ENCODE measurements at places on chromosomes 4 and X. TPM values are rescaled to one million over a fixed set of nuclear protein-coding genes. Genes with fewer than 3 reads are reported as not detected.

DNA sequence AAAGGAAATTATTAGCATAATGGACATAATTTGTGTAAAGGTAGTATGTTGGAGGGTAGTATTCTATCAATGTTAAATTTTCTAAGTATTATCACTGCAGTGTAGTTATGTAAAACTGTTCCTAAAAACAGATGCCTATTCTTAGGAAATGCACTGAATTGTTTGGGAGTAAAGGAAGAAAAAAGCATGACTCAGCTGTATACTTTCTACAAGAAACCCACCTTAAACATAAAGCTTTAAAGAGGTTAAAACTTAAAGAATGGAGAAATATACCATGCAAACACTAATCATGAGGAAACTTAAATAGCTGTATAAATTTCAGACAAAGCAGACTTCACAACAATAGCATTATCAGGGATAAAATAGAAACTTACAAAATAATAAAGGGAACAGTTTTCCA, 292.9 kb downstream of the ANTXR2 start:
- no peak for DNase-seq

DNA sequence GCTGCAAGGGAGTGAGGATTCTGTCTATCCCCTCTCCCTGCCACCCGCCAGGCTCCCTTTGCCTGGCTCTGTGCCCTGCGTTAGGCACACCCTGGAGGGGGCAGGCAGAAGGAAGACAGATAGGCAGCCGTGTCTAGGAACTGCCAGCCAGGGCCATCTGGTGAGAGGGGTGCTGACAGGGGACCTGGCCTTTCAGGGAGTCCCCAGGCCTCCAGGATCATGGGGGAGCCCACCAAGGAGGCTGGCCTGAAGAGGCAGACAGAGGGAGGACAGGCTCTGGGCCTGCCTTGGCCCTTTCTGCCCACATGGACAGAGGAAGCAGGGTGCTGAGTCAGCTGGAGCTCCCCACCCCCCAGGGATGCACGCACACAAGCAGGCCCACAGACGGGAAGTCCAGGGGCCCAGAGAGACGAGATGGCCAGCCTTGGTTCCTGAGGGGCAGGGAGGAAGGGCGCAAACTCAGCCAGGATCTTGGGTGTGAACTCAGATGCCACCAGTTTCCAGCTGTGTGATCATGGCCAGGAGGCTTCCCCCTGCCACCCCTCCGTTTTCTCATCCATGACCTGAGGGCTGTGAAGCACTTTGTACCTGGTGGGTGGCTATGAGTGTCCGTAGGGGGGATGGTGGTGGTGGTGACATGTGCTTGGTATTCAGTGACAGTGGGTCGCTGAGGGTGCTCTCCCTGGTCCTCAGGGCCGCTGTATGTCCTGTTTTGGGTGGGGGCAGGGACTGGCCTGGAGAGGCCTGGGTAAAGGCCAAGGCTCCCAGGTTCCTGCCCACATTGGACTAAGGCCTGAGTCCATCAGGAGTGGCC, 1.8 kb downstream of the SH3BP2 start:
- DNase-seq, result no peak

DNA sequence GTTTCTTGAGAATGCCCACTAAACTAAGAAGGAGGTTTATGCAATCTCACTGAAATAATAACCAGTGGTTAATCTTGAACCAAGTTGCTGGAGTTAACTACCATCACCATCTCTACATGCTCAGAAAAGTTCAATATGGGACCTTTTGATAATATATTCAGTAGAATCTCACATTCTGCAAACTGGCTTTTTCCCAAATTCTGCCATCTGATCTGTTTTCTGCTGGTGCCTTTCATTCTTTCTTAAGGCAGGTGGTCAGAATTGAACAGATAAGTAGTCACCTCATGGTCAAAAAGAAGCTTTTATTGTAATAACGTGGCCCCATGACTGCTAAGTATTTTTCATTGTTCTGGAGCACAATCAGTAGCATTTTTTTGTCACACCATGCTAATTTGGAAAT, 229.0 kb upstream of the GK2 start:
- no peak for DNase-seq

- DNase-seq, result no peak
Measured at GRCh38 chr4:41882625-41883347, 52.4 kb upstream of the TMEM33 start.

DNA sequence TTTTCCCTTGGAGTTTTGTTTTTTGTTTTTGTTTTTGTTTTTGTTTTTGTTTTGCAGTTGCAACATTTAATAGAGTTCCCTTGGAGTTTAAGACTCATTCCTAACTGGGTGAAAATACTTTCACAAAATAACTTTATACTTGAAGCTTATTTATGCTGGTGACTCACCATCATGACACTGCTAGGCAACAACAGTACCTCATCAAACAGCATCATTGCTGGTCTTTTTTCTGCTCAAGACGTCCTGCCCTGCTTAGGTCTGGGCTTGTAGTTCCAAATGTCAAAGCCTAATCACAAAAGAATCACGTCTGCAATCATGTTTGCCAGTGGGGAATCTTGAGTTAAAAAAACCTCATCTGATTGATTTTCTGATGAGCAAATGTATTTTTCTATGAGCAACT, 105.7 kb upstream of the PRPS2 start:
- no peak for DNase-seq

DNA sequence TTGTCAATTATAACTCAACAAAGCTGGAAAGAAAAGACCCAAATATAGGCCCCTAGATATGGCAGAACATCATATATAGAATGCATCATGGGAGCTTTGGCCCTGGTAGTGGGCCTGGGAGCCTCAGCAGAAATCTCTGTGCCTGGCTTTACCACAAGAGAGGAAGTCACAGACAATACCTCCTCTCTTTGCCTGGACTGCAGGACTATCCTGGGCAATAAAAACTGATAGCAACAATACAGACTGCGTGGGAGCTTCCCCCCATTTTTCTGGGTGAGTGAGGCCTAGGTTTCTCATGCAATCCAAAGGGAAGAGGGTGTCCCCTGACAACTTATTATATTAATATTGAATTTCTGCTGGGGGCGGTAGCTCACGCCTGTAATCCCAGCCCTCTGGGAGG, 64.0 kb upstream of the NFKB1 start:
- no peak for DNase-seq

DNA sequence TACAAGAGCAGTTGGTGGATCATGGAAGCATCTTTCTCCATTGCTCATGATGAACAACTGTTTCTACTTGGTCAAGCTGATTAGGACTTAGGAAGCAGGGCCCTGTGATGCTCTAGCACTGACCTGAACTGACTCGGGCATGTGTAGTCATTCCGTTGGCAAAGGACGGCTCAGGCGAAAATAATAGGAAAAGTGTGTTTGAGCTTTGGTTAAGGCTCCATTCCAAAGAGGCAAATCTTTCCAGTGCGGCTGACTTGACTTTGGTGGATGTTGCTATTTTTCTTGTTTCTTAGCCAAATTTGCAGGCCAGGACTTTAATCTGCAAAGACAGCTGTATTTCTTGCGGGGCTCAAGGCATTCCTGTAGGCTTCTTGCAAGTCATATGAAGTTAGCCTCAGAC, 39.5 kb downstream of the ZNF518B start:
- DNase-seq, result no peak

- no peak for DNase-seq
Measured at GRCh38 chr4:39369301-39369700, 3.1 kb upstream of the RFC1 start.

- DNase-seq, result no peak
Measured at GRCh38 chr4:158133551-158133950, 39.3 kb downstream of the GASK1B start.

TNIP3 gene
- not detected for total RNA-seq

CYLC1 gene
- total RNA-seq, result not detected

GRCh38 chr4:125573368-125573767, 258.6 kb downstream of the FAT4 start:
- no peak for DNase-seq

DNA sequence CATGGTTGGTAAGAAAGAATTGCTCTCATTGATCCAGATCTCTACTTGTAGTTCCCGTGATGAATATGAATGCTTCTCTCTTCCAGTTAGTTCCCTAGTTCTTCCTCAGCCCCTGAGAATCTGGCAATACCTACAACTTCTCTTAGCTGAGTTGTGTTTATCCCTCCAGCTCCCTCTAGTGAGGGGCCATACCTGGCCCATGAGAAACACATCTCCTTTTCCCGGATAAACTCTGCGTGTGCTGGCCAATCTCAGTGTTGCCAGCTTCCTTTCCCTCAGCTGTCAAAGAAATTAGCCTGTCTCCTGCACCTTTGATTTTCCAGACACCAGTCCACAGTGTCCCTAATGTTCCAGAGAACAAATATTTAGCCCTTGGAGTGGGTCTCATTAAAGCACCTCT, 5.7 kb downstream of the CBLL2 start:
- no peak for DNase-seq

AKAP4 gene
- not detected for total RNA-seq

Measured in liver (tissue), 10 donors.